AML-193 (cell line): ENCODE measurements at places on chromosomes 6 and 20.

DNA sequence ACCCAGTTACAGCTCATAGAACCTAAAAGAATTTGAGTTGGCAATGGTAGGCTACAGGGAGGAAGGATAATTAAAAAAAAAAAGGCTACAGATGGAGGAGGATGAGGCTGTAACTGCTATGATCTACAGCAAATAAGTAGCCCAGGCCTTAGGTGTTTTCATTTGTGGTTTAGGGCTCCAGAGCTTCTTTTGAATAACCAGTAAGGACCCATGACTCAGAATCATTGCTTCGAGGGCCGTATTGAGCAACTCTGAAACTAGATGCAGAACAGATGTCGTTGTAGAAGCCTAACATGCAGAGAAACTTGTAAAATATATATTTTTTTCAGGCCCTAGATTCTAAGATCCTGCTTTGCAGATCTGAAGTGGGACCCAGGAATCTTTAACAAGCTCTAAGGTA is 19.0 kb upstream of the ASIP start:
- DNase-seq: peak; percentile 32

- DNase-seq: no peak
Observed at GRCh38 chr20:57442158-57442887, 51.1 kb downstream of the RBM38 start.

DNA sequence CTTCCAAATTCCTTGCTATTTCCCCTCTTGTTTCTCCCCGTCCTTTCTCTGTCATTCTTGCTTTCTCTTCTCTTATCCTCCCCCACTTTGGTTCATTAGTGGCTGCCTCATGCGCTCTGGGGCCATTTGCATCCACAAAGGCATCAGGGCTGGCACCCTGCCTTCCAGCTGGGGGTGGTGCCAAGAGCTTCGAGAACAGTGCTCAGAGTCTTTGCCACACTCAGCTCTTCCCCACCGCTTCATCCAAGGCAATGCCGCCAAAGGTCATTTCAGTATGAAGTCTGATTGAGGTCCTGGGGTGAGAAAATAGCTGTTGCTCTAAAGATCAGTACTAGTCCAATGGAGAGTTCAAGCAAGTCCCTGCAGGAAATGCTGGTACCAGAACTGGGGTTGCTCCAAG is 22.7 kb downstream of the OLIG3 start:
- DNase-seq: no peak

DNA sequence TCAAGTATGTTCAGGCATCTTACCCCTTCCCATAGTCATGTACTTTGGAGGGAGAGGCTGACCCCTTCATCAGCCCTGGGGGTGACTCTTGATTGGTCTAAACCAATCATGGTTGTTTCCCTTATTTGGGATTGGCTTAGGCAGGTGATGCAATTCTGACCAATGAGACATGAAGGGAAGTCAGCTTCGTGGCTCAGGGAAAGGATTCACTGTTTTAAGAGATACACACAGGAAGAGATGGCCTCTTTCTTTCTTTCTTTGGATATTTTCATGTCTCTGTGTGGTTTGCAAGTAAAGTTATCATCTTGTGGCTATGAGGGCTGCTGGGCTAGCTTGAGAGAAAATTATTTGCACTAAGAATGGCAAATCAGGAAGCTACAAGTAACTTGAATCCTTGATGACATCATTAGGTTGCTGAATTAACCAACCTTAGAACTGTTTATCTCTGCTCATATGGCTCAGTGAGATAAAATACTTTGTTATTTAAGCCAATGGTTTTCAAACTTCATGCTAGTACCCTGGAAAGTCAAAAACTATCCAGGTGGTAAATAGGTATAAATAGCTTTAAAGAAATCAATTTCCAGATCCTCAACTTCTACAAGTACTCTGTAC is 144.2 kb upstream of the CENPW start:
- DNase-seq: no peak

GRCh38 chr6:148195511-148195910 is 147.1 kb upstream of the SASH1 start:
- no peak for DNase-seq
